ENCODE measurements at places on chromosomes 12 and 14.

DNA sequence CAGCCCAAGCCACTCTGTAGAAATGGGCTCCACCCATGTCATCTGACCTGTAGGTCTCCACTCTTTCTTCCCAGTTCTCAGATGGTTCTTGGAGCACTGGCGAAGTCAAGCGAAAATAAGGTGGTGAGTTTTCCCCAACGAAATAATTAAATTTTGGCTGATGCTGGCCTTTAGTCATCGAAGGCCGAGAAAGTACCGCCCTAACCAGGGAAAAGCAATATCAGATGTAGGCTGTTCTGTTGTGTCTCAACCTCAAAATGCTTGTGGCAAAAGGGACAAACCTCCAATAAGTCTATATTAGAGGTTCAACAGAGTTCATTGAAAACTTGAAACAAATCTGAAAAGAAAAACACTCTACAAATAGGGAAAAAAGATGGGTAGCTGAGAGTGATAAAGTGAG lies 48.6 kb upstream of the BCAT1 start:
- DNase-seq: no peak

- DNase-seq: no peak
These were observed 273.3 kb downstream of the ALG10 start for GRCh38 chr12:34295366-34296142.

DNA sequence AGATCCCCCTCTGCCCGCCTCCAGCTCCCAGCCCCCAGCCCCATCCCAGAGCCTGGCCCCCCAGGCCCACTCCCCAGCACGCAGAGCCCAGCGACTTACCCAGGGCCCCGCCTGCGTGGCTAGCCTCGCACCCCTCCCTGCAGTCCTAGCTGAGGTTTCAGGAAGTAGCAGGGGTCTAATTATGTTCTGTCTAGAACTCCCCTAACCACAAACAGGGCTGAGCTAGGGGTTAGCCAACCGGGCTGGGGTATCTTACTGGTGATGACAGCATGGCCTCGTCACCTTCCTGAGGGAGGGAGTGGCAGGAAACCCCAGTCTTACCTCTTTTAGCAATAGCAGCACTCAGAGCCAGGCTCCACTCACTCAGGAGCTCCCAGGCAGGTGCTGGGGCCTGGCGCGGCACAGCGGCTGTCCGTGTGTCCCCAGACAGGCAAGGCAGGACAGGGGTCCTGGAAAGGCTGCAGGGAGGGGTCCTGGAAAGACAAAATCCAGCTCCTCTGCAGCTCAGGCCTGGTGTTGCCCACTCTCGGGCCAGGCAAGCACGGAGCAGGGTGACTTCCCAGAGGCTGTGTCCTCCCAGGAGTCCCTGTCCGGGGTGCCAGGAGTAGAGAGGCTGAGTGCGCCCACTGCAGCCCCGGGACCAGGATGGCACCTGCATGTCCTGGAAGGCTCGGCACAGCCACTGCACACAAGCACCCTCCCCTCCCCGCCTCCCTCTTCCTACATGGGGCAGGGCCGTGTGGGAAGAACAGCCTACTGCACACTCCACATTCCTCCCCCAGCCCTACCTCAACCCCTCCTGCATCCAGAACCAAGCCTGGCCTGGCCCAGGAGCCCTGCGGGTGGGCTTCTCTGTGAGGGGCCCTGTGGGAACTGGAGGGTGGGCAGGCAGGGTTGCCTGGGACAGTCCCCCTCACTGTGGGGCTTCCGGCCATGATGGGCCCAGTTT lies at the start of gene GPR132:
GPR132 (minus strand) TSS at position 151 of the 949 bp plus-strand sequence. CDS start 10,010 bp downstream, outside the sequence.
- DNase-seq: no peak

DNA sequence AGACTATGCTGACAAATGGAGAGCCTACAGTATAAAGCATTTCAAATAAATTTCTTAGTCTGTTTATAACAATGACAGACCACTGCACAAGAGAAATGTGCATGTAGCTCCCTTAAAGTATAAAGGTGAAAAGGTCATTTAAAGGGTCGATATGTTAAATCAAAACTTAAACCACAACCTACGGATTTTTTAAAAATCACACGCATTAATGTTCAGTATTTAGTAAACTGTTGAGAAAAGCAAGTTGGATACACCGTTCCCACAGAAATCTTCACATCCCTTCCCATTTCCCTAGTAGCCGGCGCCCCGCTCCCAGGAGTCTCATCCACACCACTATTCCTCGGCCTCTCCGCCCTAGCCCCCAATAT lies 614 bp downstream of the FKBP3 start:
- no peak for DNase-seq

DNA sequence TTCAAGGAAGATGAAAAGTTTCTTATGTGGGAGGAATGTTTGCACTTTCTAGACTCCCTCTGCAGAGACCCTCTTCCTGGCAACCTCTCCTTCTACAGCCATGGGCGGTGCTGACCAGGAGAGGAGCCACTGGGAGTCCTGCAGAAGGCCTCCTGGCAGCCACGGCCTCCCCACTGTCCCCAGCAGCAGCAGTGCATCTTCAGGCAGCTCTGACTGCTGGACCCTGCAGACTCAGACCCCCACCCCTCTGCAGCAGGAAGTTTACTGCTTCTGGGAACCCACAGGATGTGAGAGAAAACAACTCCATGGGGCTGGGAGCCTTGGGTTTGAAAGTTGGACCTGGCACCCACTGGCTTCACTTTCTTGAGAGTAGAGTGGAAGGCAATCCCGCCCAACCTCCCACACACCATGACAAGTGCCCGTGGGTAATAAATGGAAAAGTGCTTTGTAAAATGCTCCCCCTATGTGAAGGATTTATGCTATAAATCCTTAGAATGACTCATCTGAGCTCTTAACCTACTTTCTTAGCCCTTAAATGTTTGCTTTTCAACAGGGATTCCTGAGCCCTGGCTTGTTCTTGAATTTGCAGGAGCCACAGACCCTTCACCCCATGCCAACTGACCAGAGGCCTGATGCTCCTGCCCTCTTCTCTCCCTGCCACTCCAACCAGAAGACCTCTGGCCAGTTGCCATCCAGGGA lies 37.5 kb upstream of the DDX11 start:
- DNase-seq: no peak

GRCh38 chr12:50400104-50400637 lies 514 bp upstream of the LARP4 start:
- no peak for DNase-seq

GRCh38 chr14:101840649-101841369 lies 79.3 kb downstream of the PPP2R5C start:
- DNase-seq: no peak

- no peak for DNase-seq
These were observed 625.0 kb upstream of the MIS18BP1 start for GRCh38 chr14:45877981-45878380.

- no peak for DNase-seq
These were observed 11.8 kb upstream of the DERA start for GRCh38 chr12:15899282-15899870.

- DNase-seq: no peak
These were observed 276.6 kb downstream of the ACSS3 start for GRCh38 chr12:81354327-81354932.

DNA sequence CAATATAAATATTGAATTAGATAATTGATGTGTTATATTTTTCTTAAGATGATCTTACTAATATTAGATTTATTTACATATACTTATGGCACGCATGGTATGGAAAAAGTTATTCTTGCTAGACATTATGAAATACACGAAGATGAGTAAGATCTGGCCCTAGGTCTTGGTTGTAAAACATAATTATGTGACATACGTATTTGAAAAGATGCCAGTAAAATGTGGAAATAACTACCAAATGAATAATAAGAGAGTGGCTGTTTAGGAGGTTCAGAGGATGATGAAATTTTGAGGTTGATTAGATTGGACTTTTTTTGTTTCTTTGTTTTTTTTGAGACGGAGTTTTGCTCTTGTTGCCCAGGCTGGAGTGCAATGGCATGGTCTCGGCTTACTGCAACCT lies 41.3 kb downstream of the FANCM start:
- peak; percentile 49 for DNase-seq

DNA sequence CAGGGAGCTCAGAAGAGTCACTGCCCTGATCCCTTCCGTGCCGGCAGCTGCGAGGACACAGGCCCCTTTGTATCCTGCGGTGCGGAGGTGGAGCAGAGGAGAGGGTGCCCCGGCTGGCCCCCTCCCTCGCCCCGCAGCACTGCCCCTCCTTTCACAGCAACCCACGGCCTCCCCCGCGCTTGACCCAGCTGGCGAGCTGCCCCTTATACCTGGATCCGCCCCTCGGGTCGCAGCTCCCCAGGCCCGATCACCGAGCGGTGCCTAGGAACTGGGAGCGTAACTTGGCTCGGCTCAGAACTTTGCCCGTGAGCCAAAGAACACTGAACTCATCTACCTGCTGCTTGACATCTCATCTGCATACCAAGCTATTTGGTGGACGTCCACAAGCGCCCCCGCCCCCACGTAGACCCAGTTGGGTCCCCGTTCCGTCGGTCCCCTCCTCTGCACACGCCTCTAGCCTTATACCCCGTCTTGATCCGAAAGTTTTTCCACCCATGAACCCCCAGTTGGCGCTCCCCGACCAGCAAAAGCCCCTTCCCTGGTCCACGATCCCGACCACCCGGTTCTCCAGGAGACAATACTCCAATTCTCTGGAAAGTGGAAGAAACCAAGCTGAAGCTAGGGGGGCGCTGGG lies 697 bp upstream of the DNAJC14 start:
- no peak for DNase-seq

DNA sequence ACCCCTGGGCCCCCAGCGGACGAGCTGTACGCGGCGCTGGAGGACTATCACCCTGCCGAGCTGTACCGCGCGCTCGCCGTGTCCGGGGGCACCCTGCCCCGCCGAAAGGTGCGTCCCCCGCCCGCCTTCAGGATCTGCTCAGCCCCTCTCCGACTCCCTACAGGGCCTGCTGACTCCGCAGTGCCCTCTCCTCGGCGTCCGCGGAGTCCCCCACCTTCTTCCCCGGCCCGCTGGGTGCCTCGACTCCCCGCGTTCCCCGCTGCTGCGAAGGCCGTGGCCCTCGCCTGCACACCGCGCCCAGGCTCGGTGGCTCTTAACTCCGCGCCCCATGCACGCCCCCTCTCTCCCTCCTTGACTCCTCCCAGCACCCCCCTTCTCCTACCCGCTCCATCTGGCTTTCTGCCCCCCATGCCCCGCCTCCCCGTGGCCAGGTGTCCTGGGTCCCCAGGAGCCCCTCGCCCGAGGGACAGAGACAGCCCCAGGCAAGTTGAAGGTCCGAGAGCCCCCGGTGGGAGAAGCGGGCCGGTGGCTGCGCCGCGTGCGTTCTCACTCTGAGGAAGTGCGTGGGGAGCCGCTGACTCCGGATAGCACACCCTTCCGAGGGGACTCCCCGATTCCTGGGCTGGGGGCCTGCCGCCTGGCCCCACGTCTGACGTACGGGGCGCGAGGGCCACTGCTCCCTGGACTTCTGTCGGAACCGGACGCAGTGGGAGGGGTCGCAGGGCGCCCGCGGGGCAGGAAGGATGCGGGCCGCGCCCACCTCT lies 594 bp downstream of the TAMALIN start:
- no peak for DNase-seq

GRCh38 chr12:81759190-81760051 lies at the start of gene PPFIA2:
Gene PPFIA2, minus strand, starts transcription at chr12:81759350.
- DNase-seq: no peak

DNA sequence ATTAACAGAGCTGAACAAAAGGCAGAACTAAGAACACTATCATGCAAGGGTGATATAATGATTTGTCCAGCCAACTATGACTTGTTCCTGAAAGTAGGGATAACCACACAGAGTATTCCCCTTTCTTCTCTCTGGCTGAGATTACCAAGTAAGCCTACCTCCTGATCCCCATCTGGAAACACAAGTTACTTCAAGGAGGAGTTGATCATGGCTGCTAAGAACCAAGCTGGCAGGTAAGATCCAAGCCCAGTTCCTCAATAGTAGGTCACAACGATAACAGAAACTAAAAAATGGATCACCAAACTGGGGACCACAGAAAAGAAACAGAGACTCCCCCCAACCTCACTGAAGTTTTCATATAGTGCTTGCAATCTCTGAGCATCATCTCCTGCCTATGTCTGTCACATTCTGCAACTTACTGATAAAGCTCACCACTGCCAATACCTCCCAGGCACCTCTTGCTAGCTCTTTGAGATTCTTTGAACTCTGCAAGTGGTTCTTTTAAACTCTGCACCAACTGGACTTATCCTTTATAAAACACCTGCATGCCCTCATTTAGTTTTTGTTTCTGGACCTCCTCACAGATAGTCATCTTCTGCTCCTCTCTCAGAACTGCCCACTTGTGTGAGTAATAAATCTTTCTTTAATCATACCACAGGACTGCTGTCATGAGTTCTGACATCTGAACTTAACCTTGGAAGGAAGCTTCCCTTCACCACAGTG lies 76.6 kb downstream of the LRP6 start:
- DNase-seq: no peak

DNA sequence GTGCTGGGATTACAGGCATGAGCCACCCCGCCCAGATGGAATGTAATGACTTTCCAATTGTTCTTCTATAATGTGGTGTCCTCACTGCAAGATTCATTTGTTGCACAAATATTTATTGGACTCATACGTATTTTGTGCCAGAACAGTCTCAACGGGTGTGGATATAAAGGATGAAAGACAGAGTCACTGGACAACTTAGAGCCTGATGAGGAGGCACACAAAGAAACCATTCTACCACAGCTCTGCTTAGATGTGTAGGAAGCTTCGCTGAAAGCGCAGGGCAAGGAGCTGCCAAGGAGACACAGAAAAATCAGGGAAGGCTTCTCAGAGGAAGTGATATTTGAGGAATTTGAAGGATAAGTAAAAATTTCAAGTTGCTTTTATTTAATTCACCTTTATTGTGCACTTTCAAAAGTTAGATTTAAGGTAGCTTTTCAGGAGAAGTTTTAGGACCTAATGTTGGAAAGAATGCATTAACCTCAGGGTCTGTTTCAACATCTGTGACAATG lies 41.6 kb upstream of the STON2 start:
- DNase-seq: no peak

- DNase-seq: no peak
These were observed 40.0 kb upstream of the NR1H4 start for GRCh38 chr12:100433701-100434100.

GRCh38 chr12:33555128-33555527 lies 115.5 kb upstream of the SYT10 start:
- DNase-seq: no peak

Data from keratinocyte (primary cell).